ENCODE measurements at places on chromosomes 5 and 9. TPM values are rescaled to one million over a fixed set of nuclear protein-coding genes. Genes with fewer than 3 reads are reported as not detected.

- DNase-seq = no peak
These were observed 36.5 kb downstream of the SYK start for GRCh38 chr9:90838098-90838497.

- DNase-seq = no peak
These were observed 345 bp upstream of the PRRC1 start for GRCh38 chr5:127517110-127517479.

DNA sequence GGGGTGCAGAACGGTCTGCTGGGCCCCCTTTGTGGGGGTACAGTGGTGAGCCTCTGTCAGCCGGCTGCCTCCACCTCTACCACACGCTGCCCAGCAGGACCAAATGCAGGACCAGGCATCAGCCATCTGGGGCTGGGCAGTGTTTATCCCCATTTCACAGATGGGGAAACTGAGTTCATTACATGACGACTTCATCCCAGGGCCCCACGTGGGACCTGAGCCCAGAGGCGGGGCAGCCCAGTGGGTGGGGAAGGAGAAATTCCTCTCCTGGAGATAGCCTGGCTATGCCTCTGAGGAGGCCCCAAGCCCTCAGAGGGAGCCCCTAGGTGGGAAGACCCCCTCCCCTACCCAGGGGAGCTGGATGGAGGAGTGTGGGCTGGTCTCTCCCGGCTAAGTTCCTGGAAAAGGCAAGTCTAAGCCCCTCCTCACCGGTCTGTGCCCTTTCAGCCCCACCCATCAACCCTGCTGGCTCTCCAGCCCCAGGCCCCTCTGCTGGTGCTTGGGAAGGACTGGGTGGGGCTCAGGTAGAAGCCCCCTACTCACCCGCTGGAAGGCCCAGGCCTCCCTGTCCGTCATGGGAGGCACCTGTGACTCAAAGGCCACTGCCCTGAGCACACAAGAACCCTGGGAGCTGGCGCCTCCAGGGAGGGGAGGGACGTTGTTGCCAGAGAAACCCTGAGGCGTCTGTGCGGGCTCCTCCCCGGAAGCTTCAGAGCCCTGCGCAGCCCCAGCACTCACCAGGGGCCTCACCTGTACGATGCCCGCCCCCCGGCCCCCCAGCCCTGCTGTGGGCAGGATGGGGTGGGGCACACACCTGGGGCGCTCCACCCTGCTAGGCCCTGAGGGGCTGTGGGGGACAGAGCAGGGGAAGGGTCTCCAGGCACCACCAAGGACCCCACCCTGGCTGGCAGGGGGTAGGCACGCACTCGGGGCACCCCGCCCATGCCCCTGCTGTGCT lies 7.4 kb upstream of the CCDC187 start:
- no peak for DNase-seq

- DNase-seq = no peak
These were observed 5.7 kb upstream of the PTGR1 start for GRCh38 chr9:111605041-111605559.

DNA sequence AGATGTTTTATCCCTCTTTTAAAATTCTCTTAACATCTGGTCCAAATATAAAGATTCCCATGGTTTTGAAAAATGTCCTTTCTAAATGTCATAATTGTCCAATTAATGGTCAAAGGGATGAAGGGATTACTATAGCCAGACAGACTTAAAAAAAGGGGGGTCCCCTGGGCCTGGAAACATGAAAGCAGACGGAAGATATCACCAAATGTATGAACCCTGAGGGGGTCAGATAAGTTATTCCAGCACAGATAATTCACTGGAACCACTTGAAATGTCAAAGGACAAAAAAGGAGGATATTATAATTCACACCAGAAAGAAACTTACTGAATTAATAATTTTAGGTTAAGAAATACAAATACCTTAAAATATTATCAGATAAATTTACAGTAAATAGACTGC lies 155.8 kb downstream of the SEMA5A start:
- no peak for DNase-seq

DNA sequence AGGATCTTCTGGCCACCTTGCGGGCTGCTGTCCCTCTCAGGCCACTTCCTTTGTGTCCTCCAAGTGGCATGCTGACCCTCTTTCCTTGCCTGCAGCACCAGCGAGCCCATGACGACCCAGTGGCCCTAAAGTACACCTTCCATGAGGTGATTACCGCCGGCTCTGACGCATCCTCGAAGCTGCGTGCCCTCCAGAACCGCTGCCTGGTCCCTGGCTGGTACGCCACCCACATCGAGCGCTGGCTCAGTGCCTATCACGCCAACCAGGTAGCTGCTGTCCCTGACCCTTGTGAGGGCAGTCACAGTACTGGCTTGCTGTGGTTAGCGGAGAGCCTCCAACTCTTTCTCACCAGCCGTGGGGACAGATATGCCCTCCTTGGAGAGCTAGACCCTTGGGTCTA lies 40.2 kb downstream of the NDST1 start:
- no peak for DNase-seq

- DNase-seq = peak; percentile 52
These were observed 956.8 kb downstream of the TLE1 start for GRCh38 chr9:80732506-80732905.

DNA sequence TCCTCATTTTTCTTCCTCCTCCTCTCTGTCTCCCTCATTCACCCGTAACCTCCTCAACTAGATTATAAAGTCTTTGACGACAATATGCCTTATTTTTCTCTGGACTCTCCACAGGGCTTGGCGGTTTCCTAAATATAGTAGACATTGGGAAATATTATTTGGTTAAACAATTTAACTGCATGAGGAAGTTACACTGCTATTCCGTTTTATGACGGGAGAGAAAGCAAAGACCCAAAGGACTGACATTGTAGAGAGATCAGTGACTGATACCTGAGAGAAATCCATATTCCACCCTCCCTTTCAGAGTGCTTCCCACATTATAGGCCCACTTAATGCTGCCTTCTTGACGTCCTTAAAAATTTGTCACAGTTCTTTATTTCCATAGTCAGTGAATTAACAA lies 51.2 kb downstream of the GDA start:
- no peak for DNase-seq

DNA sequence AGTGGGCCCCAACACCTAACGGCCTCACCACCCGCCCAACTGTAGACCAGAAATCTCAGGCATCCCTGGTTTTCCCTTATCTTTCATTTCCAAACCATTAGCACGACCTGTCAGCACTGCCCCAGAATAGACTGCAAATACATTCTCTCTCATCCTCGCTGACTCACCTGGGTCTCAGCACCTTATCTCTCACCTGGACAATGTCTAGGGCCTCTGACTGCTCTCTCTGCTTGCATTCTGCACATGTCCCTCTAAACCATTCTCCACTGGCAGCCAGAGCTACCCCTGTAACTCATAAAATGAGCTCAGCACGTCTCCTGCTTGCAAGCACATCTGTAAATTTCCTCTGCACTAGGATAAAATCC lies 12.7 kb downstream of the CKMT2 start:
- no peak for DNase-seq

DNA sequence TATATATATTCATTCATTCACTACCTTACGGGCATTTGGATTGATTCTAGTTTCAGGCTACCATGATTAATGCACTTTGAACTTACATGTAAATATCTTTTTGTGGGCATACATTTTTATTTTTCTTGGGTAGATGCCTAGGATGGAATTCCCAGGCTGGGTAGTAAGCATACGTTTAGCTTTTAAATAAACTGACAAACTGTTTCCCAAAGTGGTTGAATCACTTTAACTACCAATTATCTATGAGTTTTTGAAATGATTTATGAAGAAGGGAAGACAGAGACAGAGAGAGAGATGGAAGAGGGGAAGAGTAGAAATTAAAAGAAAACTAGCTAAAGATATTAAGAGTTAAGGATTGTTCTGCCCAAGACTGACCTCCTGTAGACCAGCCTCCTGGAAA lies 612.6 kb downstream of the PSAT1 start:
- no peak for DNase-seq

- DNase-seq = no peak
These were observed 15.2 kb downstream of the LURAP1L start for GRCh38 chr9:12790001-12790400.

GRCh38 chr5:103272377-103272776 lies 13.8 kb downstream of the MACIR start:
- no peak for DNase-seq

- no peak for DNase-seq
These were observed 355 bp downstream of the TLE4 start for GRCh38 chr9:79572032-79572607.

GRCh38 chr5:103273952-103274351 lies 15.4 kb downstream of the MACIR start:
- DNase-seq = no peak

DNA sequence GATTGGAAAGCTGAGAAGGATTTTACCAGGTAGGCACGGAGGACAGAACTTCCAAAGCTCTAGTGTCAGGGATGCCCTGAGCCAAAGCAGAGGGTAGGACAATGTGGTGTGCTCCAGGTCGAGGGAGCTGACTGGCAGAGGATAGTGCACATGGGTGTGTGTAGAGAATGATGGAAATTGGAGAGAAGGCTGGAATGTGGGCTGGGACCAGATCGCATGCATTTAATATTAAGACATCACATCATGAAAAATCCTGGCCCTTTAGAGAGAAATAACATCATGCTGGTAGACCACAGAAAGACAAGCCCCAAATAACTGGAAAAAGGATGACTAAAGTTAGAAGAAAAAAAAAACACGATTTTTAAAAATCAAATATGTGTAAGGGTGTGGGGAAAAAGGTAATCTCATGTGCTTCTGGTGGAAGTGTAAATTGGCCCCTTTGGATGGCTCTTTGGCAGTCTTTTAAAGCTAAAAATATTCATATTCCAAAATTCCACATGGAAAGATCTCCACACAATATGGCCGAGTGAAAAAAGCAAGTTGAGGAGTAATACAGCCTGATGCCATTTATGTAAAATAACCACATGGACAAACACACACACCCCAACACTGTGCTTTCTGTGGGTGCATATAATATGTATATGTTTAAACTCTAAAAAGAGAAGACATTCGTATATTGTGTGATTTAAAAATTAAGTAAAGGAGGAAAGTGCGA lies 67.0 kb upstream of the TGFBR1 start:
- no peak for DNase-seq

DNA sequence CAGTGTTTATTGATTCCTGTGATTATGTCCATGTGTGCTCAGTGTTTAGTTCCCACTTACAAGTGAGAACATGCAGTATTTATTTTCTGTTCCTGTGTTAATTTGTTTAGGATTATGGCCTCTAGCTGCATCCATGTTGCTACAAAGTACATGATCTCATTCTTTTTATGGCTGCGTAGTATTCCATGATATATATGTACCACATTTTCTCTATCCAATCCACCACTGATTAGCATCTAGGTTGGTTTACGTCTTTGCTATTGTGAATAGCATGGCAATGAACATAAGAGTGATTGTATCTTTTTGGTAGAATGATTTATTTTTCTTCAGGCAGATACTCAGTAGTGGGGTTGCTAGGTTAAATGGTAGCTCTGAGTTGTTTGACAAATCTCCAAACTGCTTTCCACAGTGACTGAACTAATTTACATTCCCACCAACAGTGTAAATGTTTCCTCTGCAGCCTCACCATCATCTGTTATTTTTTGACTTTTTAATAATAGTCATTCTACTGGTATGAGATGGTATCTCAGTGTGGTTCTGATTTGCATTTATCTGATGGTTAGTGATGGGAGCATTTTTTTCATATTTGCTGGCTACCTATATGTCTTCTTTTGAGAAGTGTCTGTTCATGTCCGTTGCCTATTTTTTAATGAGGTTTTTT lies 47.5 kb upstream of the ELL2 start:
- DNase-seq = no peak

- no peak for DNase-seq
These were observed 30.2 kb downstream of the FOXI1 start for GRCh38 chr5:170135796-170136490.

- no peak for DNase-seq
These were observed 284.3 kb upstream of the IRX4 start for GRCh38 chr5:2166979-2167377.

- DNase-seq = no peak
These were observed 84.4 kb upstream of the SLC28A3 start for GRCh38 chr9:84424931-84425330.

DNA sequence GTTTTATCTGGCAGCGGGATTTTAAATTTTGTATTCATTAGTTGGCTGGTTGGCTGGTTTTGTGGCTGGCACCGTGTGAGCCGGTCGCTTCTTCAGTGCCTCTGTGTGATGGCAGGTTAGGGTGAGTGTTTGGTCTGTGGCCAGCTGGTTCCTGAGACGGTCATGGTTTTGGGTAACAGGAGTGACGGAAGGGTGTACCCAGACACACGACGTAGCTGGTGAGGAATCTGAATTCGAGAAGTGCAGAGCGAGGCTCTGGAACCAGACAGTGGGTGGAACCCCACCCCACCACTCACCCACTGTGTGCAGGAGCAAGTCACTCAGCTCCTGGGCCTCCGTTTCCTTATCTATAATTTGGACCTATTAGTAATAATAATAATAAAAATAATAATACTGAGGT lies 2.7 kb downstream of the BTNL9 start:
- no peak for DNase-seq

DNA sequence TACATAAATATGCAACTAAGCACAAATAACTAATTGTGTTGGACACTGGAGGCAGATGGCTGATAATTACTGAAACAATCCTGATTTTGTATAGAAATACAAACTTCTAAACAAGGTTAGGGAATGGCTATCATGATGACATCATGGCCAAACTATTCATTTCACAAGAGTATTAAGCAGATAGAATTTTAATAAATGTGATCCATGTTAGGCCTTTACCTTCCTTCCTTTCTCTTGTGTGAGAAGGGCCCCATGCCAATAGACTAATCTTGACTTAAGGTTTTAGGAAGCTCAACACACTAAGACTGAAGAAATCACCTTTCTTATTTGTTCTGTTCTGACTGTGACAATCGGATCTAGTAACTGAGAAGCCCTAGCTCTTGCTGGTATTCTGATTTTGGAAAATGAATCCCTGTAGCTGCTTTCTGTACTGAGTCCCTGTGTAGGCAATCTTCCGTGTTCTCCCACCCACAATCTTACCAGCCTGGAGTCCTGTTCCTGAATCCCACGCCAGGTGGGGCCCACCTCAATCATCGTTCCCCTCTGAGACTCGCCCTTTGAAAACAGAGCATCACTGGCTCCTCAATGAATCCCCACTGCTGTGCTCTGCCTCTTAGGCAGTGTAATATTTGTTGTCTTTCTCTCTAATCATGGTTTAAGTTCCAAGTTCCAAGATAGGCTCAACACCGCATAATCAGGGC lies 168.7 kb upstream of the GNA14 start:
- DNase-seq = no peak

- no peak for DNase-seq
These were observed 60.5 kb upstream of the ANKRD33B start for GRCh38 chr5:10503321-10503720.

Gene BHMT2
- polyA plus RNA-seq = 60.5 TPM

Gene LCN15
- polyA plus RNA-seq = 0.15 TPM

Gene AGXT2
- polyA plus RNA-seq = 26.9 TPM

Gene CDK7
- polyA plus RNA-seq = 37.8 TPM

Gene PCDHGB3
- polyA plus RNA-seq = 2.5 TPM

Gene CCIN
- 0.29 TPM for polyA plus RNA-seq

Gene GABRB2
- 1.6 TPM for polyA plus RNA-seq

Gene AQP3
- 42.3 TPM for polyA plus RNA-seq

All from renal pelvis (tissue), 12 donors.